Testis (tissue), 5 donors: ENCODE measurements at places on chromosomes 5 and 9.
A peak's percentile ranks its signal among the peaks of the same experiment; 100 is the strongest.

- no peaks in the 10 kb centered on the region for H3K27me3 ChIP-seq
- DNase-seq, result no peak
- no peak overlapping the region for H3K27ac ChIP-seq
- no peak overlapping the region for H3K4me3 ChIP-seq
- no peaks in the 10 kb centered on the region for H3K4me1 ChIP-seq
- H3K36me3 ChIP-seq, result no peaks in the 10 kb centered on the region
Observed at GRCh38 chr9:3902631-3903030, 376.8 kb upstream of the RFX3 start.

GRCh38 chr9:88378317-88378716, 9.9 kb upstream of the SPIN1 start:
- H3K4me1 ChIP-seq, result no peaks in the 10 kb centered on the region
- no peaks in the 10 kb centered on the region for H3K36me3 ChIP-seq
- H3K27ac ChIP-seq, result no peak overlapping the region
- no peak for DNase-seq

- no peaks in the 10 kb centered on the region for H3K4me1 ChIP-seq
- DNase-seq, result no peak
- H3K27me3 ChIP-seq, result no peaks in the 10 kb centered on the region
- H3K27ac ChIP-seq, result no peak overlapping the region
- H3K36me3 ChIP-seq, result no peaks in the 10 kb centered on the region
- H3K4me3 ChIP-seq, result no peak overlapping the region
Observed at GRCh38 chr9:13131416-13131815, 148.1 kb downstream of the MPDZ start.

GRCh38 chr9:137924761-137925369, 47.3 kb downstream of the CACNA1B start:
- H3K4me1 ChIP-seq, result no peaks in the 10 kb centered on the region
- no peak for DNase-seq
- no peak overlapping the region for H3K27ac ChIP-seq

DNA sequence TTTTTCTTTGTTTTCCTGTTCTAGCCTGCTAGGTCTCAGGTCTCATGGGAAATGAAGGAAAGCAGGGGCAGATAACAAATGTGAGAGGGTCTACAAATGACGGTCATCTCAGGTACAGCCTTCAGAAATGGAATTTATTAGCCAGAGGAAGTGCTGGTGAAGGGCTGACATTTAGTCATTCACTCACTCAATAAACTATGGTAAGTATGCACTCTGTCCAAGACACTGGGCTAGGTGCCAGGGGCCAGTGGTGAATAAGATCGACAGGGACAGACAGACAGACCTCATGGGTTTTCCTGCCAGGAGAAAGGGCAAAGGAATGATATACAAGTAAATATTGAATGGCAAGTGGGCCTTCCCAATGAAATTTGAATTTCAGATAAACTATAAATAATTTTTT, 6.3 kb downstream of the PDE6A start:
- H3K27ac ChIP-seq, result no peak overlapping the region
- peak; percentile 60 for DNase-seq
- no peaks in the 10 kb centered on the region for H3K27me3 ChIP-seq
- peaks cover 15% of the 10 kb centered on the region for H3K4me1 ChIP-seq

DNA sequence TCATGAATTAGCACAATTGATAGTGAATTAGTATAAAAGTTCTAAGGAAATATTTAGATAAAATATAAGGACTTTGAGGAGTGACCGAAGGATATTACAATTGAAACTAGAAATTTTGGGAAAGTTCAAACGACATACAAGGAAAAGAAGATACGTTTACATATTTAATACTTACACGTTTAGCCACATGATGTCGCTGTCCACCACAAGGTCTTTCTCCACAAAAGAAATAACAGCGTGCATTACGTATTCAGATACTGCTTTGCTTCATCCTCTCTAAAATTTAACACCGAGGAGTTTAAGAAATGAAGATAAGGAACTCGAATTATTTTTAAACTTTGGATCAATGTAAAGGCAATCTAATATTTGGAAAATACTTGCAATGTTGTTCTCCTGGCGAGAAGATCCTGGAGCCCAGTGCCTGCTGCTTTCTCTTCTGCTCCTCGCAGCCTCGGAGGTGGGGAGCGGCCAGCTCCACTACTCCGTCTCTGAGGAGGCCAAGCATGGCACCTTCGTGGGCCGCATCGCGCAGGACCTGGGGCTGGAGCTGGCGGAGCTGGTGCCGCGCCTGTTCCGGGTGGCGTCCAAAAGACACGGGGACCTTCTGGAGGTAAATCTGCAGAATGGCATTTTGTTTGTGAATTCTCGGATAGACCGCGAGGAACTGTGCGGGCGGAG, at the start of gene PCDHA3:
Gene PCDHA3, plus strand, starts transcription at position 242 of the 678 bp plus-strand sequence.
- DNase-seq, result peak; percentile 48
- no peaks in the 10 kb centered on the region for H3K4me1 ChIP-seq
- H3K27me3 ChIP-seq, result no peaks in the 10 kb centered on the region
- no peak within 1 kb of the TSS for H3K27ac ChIP-seq

DNA sequence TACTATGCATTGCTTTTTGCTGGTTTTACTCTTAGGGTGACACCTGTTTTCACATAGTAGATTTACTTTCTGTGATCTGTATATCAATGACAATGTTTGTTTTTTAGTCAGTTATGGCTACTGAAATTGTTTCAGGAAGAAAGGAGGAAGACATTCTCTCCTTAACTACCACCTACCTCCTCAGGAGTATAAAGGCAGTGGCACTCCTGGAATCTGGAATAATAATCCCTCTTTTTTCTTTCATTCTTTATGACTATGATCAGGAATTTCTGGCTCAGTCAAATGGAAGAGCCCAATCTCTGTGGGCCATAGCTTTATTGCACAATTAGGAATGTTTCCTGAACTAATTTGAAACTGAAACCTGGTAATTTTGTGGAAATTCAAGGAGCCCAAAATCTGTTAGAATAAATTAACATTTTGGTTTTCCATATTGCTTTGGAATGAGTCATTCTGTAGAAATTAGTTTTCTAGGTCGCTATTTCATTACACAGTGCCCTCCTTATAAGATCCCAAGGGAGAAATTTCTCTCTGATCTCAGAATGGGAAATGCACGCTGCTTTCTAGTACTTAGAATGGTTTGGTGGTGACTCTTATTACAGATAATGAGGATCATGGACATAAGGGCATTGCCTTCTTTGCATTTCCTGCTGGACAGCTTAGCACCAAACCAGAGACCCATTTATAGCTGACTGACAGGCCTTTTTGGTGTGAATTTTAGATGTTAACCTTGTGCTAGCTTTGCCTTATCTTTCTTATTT, 95.3 kb upstream of the VLDLR start:
- no peaks in the 10 kb centered on the region for H3K4me1 ChIP-seq
- no peak overlapping the region for H3K4me3 ChIP-seq
- H3K27me3 ChIP-seq, result no peaks in the 10 kb centered on the region
- no peaks in the 10 kb centered on the region for H3K36me3 ChIP-seq

- no peaks in the 10 kb centered on the region for H3K36me3 ChIP-seq
- no peak overlapping the region for H3K27ac ChIP-seq
- H3K4me1 ChIP-seq, result no peaks in the 10 kb centered on the region
- H3K27me3 ChIP-seq, result no peaks in the 10 kb centered on the region
Observed at GRCh38 chr9:4126184-4126865, 173.5 kb downstream of the GLIS3 start.

- no peak overlapping the region for H3K4me3 ChIP-seq
- H3K36me3 ChIP-seq, result no peaks in the 10 kb centered on the region
- DNase-seq, result no peak
Observed at GRCh38 chr9:37380570-37380969, 41.9 kb upstream of the GRHPR start.

- DNase-seq, result no peak
- H3K4me3 ChIP-seq, result no peak overlapping the region
- H3K27me3 ChIP-seq, result no peaks in the 10 kb centered on the region
- no peak overlapping the region for H3K27ac ChIP-seq
Observed at GRCh38 chr9:109414125-109414785, 83.9 kb downstream of the PTPN3 start.

DNA sequence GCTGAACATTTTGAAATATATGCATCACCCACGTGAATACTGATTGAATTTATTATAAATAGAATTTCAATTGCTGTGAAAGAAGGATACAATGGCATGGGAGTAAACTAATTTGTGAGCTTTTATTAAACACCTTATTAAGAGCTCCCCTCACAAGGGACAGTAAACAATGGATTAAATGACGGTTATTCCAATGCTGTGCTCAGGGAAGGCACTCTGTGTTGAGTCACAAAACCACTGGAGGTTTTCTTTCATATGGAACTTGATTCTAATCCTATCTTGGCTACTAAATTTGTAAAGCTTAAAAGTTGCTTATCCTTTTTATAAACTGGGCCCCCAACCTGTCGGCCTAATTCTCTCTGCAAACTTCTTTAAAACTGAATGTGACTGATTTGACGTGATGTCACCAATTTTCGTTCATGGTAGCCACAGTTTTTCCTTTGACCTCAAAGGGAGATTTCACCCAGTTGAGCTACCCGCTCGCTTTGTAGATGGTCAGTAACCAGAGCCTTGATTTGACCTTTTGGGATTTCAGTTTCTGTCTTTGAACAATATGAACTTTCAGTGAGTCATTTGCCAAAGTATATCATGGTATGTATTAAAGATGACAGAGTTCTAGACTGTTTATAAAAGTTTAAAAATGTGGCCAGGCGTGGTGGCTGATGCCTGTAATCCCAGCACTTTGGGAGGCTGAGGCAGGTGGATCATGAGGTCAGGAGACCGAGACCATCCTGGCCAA, 61.3 kb upstream of the PIK3R1 start:
- H3K36me3 ChIP-seq, result no peaks in the 10 kb centered on the region
- H3K27me3 ChIP-seq, result no peaks in the 10 kb centered on the region
- no peak overlapping the region for H3K4me3 ChIP-seq
- H3K27ac ChIP-seq, result no peak overlapping the region
- H3K4me1 ChIP-seq, result no peaks in the 10 kb centered on the region
- no peak for DNase-seq

- H3K36me3 ChIP-seq, result no peaks in the 10 kb centered on the region
- no peak overlapping the region for H3K27ac ChIP-seq
- no peaks in the 10 kb centered on the region for H3K27me3 ChIP-seq
- peaks cover 13% of the 10 kb centered on the region for H3K4me1 ChIP-seq
- no peak overlapping the region for H3K4me3 ChIP-seq
Observed at GRCh38 chr5:140143521-140144258, 18.0 kb downstream of the IGIP start.

DNA sequence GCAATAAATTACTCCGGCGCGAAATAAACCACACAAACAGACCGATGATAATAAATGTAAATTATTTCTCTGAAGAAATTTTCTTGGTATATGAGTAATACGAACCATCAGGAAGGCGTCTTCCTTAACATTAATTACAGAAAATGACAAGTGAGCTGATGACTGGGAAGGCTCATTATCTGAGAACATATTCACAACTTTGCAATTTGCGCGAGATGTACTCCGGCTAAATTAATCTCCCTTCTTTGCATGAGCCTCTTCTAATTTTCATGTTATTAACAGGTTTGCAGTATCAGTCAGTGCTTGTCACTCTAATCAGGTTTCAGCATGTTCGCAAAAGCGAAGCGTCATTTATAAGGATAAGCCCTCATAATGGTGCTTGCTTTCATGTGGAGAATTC, 218.9 kb upstream of the MVB12B start:
- H3K36me3 ChIP-seq, result no peaks in the 10 kb centered on the region
- no peak overlapping the region for H3K27ac ChIP-seq
- H3K27me3 ChIP-seq, result no peaks in the 10 kb centered on the region
- no peak for DNase-seq

DNA sequence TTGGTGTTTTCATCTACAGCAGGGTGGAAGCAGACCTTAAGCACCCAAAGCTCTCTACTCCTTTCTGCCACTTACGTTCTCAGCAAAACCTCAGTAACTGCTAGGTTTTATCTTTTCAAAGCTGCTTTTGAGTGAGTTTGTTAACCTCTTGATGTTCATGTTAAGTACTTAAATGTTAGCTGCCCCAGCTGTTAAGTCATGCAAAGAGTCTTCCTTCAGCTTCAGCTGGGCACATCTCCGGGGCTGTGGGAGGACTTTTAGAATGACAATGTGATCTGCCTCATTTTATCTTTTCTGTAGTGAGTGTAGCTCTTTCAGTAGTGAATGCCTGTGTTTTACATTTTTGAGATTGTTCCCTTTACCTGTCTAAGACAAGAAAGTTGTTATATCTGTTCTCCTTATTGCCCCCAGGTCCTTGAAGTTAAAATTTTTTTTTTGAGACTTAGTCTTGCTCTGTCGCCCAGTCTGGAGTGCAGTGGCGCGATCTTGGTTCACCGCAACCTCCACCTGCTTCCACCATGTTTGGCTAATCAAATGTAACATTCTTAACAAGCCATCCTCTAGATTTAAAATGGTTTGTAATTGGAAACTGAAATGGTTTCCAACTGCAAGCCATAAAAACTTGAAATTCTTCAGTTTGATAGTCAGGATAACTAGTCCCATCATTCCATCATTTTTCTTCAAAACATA, 19.6 kb downstream of the KDM4C start:
- H3K36me3 ChIP-seq, result no peaks in the 10 kb centered on the region
- H3K27ac ChIP-seq, result no peak overlapping the region
- H3K27me3 ChIP-seq, result no peaks in the 10 kb centered on the region
- no peak for DNase-seq
